Effector memory CD8-positive, alpha-beta T cell (primary cell): ENCODE measurements at places on chromosomes 12 and 14.
A peak's percentile ranks its signal among the peaks of the same experiment; 100 is the strongest.

DNA sequence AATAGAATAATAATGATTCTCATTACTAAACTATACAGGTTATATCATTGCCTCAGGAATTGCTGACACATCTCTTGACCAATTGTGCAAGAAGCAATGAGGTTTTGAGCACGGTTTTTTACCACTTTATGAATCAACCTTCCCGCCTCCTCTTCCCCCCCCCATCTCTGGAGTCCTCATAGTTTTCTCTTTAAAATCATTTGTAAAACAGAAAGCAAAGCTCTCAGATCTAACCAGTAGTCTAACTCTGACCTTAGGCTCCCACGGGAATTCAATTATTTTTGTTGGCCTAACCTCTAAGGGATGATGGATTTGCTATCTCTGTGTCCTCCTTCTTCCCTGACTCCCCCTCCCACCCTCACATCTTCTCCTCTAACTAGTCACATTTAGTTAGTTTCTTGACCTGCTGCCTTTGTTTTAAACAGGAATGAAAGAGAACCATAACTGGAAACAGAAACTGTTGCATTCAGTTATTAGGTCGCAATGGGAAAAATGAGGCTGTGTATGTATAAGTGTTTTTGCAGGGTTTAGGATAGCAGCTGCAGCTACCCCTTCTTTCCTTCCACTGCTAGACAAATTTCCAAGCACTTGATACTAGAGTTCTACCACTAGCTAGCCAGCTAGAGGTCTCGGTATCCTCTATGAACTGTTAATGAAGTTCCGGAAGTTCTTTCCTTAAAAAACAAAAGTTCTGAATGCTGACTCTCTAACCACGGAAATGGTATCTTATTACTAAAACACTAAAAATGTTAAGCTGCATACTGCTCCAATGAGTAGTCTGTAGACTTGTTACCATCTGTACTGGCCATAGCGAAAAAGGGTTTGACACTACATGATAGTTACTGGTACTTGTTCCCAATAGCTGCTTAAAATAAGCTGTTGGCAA lies 65.4 kb downstream of the TAOK3 start:
- DNase-seq: no peak

GRCh38 chr12:129564768-129565167 lies 339.1 kb downstream of the TMEM132D start:
- no peak for DNase-seq

DNA sequence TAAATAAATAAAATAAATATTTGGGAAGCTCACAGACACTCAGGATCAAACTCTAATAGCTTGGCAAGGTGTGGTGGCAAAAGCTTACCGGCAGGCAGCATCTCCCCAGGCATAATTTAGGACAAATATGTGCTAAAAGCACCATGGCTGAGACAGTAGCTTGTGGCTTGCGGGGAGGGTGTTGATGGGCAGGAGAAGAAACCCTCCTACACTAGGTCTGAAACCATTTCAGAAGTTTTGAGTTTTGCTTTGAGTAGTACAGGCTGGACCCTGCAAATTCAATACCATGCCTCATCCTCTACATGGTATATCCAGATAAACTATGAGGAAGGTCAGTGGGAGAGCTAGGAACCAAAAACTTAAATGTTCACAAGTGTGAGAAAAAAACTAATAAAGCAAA lies 33.1 kb downstream of the MAP3K9 start:
- no peak for DNase-seq

- no peak for DNase-seq
Observed at GRCh38 chr12:659090-659683, 4.1 kb downstream of the NINJ2 start.

- no peak for DNase-seq
Observed at GRCh38 chr14:58671024-58671423, 33.3 kb downstream of the DACT1 start.

- peak; percentile 49 for DNase-seq
Observed at GRCh38 chr12:110689281-110690126, 589 bp upstream of the HVCN1 start.
